T-helper 22 cell (primary cell): ENCODE measurements at places on chromosomes 5 and 9.

GRCh38 chr5:153974131-153974812 is 64.4 kb downstream of the FAM114A2 start:
- no peak for DNase-seq

GRCh38 chr5:171709930-171710329 is 75.7 kb upstream of the SMIM23 start:
- no peak for DNase-seq

GRCh38 chr9:95080961-95081647 is 236.4 kb downstream of the FANCC start:
- DNase-seq: no peak

DNA sequence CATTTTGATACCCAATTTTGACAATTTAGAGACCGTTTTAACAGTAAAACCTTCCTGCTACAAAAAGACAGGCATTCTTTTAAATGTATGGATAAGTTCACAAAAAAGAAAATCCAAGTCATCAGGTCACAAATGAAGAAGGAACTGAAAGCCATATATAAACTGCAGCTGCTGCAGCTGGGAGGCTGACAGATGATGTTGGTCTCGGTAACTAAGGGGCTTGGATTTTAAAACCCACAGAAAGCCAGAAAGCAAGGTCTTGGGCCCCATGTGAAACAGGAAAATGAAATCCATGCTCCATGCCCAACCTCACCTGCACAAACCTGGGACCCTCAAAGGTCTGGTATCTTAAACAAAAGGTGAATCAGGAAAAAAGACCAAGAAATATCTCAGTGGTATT is 15.7 kb upstream of the C5orf34 start:
- no peak for DNase-seq

GRCh38 chr5:11363631-11364178 is 540.5 kb downstream of the CTNND2 start:
- DNase-seq: no peak
